Type B pancreatic cell (in vitro differentiated cells): ENCODE measurements at places on chromosomes 4 and X.

- DNase-seq = no peak
Observed at GRCh38 chrX:581720-582298, 48.8 kb upstream of the SHOX start.

DNA sequence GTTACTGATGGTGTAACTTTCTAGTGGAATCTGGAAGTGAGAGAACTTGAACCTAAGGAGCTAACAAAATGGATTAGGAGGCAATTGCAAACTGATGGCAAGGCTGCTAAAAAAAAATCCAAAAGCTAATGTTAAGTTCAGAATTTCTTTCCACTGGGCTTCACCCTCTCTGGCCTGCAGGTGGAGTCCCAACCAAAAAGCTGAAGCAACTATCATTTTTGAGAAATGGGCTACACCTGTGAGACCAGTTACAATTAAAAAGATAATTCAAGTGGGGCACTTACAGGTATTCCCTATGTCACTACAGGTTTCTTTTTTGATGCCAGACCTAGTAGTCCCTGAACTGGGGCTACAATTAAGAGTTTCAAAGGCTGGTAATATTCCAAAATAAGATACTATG, 142.1 kb upstream of the FTHL17 start:
- no peak for DNase-seq

DNA sequence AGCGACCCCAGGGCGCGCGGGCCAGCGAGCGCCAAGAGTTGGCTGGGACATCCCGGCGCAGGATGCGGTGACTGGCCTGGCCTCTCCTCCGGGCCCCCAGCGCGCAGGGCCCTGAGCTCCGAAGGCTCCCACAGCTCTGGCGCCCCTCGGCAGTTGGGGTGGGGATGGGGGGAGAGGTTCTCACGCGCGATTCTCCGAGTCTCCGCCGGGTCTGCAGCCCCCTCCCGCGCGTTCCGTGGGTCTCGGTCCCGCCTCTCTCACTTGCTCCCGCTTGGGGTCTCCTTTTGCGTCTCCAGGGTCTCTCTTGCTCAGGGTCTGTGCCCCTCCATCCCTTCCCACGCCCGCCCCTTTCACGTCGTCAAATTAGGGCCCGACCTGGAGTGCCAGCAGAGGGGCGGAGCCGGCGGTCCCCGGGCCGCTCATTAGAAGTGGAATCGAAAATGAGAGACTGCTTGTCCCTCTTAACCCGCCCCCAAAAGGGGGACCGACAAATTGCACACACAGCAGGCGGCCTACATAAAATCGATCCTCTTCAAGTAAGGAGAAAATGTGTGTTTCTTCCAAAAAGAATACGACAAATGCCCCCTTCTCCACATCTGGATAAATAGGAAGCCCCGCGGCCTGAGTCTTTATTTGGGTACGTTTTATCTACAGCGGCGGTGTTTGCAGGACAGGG, 877 bp upstream of the NKX1-1 start:
- no peak for DNase-seq

DNA sequence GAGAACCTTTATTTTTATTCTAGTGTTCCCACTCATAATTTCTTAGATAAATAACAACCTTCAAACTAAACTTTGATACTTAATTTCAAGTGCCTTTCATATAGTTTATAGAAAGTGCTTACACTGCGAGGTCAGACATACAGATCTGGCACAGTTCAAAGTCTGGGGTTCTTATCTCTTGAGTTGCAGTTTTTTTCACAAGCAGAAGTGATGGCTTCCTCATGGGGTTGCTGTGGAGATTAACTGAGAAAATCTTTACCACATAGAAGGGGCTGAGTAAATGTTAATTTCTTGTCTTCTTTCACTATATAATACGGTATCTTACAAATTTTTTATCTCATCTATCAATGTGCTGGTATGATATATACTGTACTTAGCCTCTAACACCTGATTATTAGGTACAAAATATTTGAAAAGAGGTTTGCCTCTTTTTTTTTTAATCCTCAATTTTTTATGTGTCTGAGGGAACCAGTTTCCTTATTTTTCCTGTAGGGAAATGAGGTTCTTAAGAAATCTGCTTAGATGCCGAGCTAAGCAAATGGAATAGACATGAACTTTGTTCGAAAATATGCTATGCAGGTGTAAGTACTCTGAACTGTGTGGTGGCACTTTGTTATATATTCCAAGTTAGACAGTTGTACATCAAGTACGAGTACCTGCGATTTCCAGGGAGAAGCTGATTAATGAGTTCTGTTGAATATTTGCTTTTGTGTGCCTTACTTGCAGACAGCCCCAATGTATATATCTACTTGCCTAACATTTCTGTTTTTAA, 3.3 kb downstream of the ING2 start:
- no peak for DNase-seq

DNA sequence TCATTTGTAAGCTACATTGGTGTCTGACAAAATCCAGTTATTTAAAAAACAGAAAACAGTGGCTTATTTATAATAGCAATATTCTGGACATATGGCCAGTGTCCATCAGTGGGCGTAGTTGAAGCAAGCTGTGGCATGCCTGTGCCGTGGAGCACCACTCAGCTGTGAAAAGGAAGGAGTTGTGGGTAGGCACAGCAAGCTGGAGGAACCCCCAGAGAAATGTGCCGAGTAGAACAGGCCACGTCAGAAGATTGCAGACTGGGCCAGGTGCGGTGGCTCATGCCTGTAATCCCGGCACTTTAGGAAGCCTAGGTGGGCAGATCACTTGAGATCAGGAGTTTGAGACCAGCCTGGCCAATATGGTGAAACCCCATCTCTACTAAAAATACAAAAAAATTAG, 102.4 kb downstream of the GPR143 start:
- DNase-seq = no peak

GRCh38 chrX:37407736-37408135, 58.6 kb downstream of the PRRG1 start:
- no peak for DNase-seq

- DNase-seq = no peak
Observed at GRCh38 chrX:49102190-49102589, 21.3 kb downstream of the GPKOW start.

DNA sequence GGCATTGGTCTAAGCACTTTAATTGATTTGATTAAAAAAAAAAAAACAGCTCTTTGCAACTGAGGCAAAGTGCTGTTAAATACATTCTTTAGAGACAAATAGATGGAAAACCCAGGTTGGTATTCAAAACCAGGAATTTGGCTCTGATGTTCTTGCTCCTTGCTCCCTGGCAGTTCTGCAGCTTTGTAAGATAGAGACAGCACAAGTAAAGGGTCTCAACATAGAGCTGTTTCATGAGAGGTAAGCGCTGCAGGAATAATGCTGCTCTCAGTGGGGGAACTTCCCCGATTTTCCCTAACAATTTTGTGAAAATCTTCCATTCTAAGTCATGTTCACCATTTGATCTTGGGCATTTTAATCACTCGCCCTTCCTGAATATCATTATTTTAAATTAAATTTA, 479.5 kb upstream of the HS3ST1 start:
- no peak for DNase-seq

- no peak for DNase-seq
Observed at GRCh38 chr4:76856243-76857073, 41.5 kb downstream of the SOWAHB start.

- no peak for DNase-seq
Observed at GRCh38 chr4:171983935-171984805, 171.0 kb downstream of the GALNTL6 start.

DNA sequence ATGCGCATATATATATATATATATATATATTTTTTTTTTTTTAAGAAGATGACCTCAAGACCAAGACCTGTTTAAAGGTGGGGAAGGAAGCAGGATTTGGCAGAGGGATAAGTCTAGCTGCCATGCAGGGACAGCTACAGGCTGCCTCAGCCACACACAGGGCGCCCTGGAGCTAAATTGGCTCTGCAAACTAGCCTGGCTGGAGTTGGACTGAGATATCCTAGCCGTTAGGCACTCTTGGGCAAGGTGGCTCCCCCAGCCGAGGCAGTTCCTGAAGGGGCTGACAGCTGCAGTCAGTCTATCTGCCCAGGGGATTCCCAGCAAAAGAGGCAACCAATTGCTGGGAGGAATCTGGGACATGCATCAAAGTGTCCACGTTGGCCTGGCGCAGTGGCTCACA, 21.9 kb downstream of the TRIML1 start:
- no peak for DNase-seq

GRCh38 chr4:75037252-75037651, 104.3 kb downstream of the PARM1 start:
- no peak for DNase-seq

DNA sequence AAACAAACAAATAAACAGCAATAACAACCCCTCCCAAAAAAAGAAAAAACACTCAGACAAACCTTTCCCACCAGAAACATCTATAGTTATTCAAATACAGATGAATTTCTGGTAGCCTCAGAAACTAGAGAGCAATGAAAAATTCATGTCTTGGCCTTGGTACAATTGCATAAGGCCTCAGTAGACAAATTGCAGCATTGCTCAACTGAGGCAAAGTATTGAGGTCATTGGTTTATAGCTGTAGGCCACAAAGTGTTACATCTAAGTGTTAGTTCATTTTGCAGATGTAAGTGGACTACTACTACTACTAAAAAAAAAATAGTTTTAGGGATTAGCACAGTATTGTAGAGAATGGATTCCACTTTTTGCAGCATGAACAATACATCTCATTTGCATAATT, 2268.3 kb downstream of the ARAP2 start:
- no peak for DNase-seq

DNA sequence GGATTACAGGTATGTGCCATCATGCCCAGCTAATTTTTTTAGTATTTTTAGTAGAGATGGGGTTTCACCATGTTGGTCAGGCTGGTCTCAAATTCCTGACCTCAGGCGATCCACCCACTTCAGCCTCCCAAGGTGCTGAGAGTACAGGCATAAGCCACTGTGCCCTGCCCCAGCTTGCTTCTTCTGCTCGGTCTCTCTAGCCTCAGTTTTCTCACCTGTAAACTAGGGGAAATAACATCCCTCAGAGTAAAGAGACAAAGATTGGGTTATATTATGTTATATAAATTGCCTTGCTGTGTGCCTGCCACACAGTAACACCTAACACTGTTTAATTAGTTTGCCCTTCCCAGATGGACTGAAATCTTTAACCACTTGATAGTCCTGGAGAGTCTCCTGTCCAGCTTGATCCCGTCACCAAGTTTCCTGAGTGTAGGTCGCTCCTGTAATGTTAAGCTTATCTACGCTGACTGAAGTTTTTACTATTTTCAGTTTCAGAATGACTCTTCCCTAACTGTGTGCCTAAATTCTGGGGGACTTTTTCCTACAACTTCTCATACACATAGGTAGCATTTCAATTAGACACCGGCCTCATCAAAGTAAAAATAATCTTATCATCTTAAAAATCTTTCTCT, 412.7 kb upstream of the TENM3 start:
- no peak for DNase-seq

- DNase-seq = no peak
Observed at GRCh38 chr4:143359644-143360193, 23.0 kb downstream of the GAB1 start.

GRCh38 chr4:153741541-153741940, 18.3 kb downstream of the RNF175 start:
- no peak for DNase-seq

DNA sequence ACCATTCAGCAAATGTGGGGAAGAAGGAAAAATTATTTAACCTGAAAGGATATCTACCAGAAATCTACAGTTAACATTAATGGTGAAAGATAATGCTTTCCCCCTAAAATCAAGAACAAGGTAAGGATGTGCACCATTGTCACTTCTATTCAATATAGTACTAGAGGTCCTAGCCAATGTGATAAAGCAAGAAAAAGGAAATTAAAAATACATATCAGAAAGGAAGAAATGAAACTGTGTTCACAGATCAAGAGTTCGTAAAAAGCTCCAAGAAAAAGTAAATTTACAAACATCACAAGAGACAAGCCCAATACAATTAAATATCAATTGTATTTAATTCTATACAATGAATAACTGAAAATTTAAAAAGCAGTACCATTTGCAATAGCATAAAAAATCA, 57.6 kb downstream of the CNOT6L start:
- DNase-seq = no peak

- DNase-seq = no peak
Observed at GRCh38 chr4:182608525-182608924, 308.7 kb downstream of the DCTD start.

DNA sequence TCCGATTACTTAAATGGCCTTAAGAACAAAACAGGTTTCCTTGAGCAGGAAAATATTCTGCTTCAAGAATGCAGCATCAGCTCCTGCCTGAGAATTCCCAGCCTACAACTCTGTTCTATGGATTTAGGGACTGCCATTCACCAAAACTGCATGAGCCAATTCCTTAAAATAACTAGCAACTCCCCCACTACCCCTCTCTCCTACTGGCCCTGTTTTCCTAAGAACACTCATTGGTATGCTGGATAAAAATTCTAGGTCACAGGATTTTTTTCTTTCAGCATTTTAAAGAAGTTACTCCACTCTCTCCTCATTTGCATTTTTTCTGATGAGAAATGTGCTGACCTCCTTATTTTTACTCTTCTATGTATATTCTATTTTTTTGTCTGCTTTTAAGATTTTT, 347.1 kb downstream of the IDS start:
- DNase-seq = no peak

DNA sequence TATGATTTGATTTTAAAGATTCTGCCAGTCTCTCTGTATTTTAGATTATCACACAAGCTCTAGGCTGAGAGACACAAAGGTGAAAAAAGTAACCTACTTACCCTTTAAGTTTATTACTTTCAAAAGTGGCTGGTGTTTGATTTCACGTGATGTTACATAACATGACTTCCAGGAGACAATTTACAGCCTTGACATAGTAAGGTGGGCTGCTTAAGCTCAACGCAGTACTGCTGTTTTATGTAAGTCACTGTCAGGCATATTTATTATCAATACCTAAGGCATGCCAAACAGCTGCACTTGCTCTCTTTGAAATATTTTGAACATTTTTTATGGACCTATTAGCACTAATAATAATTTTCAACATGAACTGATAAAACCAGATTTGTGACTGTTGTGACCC, 451.5 kb upstream of the FAM241A start:
- DNase-seq = no peak

- DNase-seq = no peak
Observed at GRCh38 chr4:336893-337142, 796 bp upstream of the ZNF141 start.

- DNase-seq = no peak
Observed at GRCh38 chr4:40195182-40196177, 1.4 kb upstream of the RHOH start.

GRCh38 chr4:64584981-64585557, 175.8 kb upstream of the TECRL start:
- no peak for DNase-seq

GRCh38 chr4:61559396-61559795, 359.3 kb downstream of the ADGRL3 start:
- DNase-seq = no peak

GRCh38 chr4:144575181-144575580, 70.8 kb upstream of the HHIP start:
- DNase-seq = no peak

GRCh38 chr4:157143369-157143768, 67.4 kb downstream of the GLRB start:
- DNase-seq = no peak

- peak; percentile 74 for DNase-seq
Observed at GRCh38 chrX:12974305-12974795, 560 bp upstream of the TMSB4X start.
